Peyer's patch (tissue), 4 donors: ENCODE measurements at places on chromosomes 7 and 10. TPM values are rescaled to one million over a fixed set of nuclear protein-coding genes. Genes with fewer than 3 reads are reported as not detected.

DNA sequence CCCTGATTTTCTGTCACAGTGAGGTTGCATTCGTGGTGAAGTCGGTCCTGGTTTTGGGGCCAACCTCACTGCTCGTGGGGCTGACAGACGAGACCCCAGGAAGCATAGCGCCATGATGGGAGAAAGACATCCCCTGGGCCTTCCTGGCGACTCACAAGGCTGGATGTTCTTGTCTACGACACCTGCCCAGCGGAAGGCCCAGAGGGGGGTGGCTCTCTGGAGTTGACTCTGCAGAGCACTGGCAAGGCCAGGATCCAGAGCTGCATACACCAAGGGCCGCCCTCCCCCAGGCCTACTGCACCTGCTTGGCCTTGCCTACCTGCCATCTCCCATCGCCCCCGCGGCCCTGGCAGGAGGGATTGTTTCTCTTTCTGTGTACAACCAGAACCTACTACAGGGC, 608.9 kb downstream of the PTPRN2 start:
- peak; percentile 26 for DNase-seq

DNA sequence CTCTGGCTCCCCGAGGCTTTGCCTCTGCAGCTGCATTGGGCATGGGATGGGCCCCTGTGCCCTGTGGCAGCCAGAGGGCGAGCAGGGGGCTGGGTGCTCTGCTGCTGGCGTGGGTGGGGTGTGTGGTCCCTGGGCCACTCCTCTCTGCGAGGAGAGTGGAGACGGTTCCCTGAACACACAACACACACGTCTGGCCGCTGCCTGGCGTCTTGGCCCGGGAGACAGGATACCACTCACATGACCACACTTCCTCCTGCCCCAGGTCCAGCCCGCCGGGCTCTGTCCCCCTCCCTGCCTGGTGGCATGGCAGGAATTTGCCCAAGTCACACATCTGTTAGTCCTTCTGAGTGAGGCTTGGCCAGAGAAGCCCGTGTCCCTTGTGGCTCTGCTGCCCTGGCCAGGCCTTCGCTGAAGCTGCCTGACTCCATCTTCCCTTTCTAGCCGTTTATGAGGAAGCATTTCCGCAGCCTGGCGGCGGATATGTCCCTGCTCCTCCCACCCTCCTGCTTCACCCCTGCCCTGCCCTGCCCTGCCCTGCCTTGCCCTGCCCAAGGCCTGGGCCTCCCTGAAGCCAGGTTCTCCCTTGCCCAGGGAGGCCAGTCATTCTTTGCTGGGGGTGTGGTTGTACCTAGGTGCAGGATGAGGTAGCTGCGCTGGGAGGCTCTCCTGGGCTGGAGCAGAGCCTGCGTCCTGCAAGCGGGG, 3.0 kb downstream of the BRI3 start:
- peak; percentile 91 for DNase-seq

Gene TMEM72
- not detected for total RNA-seq

- DNase-seq, result no peak
Measured at GRCh38 chr7:39934132-39934531, 15.9 kb upstream of the CDK13 start.

Gene MSS51
- 3.3 TPM for total RNA-seq

Gene TLX1
- 3.2 TPM for total RNA-seq

GRCh38 chr10:52029628-52030027, 284.5 kb upstream of the DKK1 start:
- DNase-seq, result no peak

DNA sequence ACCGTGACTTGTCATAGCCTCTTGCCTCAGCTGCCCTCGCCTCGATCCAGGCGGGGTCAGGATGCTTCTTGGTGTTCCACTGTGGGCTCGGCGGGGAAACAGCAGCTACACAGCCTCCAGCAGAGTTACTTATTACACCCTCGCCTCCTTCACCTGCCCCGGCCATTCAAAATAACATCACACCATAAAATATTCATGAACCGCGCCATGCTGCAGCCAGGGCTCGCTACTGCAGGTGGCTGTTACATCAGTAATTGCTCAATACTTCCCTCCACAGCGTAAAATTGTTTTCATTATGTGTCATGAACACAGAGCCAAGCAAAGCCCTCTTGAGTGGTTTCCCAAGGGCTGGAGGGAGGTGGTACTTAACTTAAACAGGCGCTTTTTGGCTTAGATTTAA, 241.5 kb upstream of the SP8 start:
- peak; percentile 38 for DNase-seq

DNA sequence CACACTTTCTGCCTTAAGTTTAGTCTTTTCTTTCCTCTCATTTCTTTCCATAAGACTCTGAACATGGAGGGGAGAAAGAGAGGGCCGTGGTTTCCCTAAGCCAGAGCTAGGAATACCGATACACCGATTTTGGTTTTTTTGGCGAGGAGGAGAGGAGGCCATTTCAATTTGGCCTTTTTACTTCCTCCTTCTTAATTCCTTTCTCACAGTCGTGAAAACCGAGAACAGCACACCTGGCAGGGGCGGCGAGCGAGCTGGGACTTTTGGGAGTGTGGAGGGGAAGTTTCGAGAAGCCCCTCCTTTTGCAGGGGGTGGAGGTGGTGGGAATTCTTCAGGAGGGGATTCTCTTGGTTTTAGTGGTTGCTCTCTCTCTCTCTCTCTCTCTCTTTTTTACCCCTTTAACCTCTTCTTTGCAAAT, 6.2 kb downstream of the GATA3 start:
- no peak for DNase-seq

DNA sequence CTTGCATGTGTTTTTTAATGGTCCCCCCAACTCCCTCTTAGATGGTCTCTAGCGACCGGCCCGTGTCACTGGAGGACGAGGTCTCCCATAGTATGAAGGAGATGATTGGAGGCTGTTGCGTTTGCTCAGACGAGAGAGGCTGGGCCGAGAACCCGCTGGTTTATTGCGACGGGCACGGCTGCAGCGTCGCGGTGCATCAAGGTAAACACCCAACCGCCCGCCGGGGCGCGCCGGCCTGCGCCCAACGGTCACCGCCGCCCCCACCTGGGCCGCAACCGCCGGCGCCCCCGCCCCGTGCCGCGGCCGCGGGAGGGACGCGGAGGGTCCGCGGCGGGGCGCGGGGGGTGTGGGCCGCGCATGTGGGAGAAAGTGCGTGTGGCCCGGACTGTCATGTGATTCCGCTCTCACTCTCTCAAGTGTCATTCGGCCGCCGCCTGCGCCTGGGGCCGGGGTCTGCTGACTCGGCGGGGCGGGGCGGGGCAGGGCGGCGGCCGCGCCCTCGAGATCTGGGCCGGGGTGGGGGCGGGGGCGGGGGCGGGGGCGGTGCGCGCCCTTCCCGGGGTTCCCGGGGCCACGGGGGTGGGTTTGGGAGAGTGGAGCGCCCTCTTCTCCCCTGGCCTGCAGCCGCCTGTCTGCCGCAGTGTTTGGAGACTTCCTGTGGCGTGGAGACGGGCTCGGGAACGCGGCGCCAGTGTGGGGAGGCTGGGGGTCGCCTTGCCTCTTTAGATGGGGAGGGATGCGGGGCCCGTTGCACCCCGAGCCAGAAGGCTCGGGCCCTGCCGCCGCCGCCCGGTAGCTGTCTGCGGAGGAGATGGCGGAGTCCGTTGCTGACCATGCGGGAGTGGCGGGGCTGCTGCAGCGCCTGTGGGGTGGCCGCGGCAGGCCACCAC, 817 bp downstream of the MLLT10 start:
- peak; percentile 56 for DNase-seq

- DNase-seq, result no peak
Measured at GRCh38 chr10:91127341-91128082, 93.0 kb upstream of the PCGF5 start.

Gene TUBAL3
- 95.4 TPM for total RNA-seq

- DNase-seq, result no peak
Measured at GRCh38 chr7:72183835-72184234, 228.3 kb downstream of the CALN1 start.

Gene LOXL4
- not detected for total RNA-seq

DNA sequence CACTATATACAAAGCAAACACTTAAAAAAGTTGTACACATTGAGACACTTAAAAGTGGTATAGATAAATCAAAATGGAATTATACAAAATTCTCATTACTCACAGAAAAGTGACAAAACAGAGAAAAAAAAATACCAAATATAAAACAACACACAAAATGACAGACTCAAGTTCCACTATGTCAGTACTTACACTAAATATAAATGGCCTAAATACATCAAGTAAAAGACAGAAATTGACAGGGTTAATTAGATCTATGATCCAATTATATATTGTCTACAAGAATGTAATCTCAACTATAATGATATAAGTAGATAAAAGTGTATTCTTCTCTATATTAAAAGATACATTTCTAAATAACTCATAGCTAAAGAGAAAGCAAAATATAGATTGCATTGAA, 401.6 kb upstream of the PFKP start:
- DNase-seq, result no peak

Gene LEP
- 0.27 TPM for total RNA-seq

DNA sequence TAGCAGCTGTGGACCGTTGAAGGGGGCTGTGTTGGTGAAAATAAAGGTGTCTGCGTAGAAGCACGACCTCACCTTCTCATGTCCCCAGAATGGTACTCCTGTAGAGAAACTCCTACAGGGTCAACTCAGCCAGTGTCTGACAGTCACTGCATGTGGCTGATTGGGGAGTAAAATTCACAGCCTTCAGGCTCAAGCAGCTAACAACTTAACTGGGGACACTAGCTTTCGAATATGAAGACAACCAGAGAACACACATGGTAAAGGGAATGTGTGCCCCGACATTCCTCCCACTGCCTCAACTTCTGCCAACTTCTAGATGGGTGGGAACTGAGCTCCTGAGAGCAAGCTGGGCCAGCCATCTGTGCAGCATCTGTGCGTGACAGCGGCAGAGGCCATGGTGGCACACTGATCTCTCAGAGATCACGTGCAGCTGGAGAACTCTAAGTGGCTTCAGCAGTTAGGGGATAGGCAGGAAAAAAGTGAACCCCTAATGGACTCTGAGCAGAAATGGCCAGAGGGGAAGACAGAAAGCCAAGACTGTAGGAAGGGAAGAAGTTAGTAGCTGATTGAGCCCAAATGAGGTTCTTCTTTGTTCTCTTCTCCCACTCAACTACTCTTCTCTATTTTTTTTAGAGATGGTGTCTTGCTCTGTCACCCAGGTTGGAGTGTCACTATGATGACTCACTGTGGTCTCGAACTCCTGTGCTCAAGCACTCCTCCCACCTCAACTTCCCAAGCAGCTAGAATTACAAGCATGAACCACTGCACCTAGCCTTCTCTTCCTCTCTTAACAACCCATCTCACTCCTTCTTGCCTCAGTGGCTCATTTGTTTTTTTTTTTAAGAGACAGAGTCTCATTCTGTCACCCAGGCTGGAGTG, 280.8 kb downstream of the ZEB1 start:
- DNase-seq, result no peak

Gene FAM24B
- 4.0 TPM for total RNA-seq

GRCh38 chr10:72248468-72249151, 25.1 kb upstream of the DDIT4 start:
- DNase-seq, result peak; percentile 96

DNA sequence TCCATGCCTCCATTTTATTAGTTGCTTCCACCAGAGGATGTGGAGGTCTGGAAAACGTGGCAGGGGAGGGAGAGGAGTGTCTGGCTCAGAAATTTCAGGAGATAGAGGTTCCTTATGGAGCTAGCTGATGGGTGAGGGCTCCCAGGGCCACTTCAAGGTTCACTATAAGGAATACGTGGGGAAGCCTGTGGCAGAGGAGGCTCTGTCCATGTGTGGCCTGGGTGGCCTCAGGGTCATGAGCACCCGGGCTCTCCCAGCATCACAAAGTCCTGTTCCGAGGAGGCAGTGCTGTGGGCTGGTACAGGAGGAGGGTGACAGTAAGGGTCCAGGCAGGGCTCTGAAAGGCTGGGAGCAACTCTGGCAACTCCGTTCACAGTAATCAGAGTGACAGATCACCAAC, 24.6 kb downstream of the ARHGAP22 start:
- no peak for DNase-seq

Gene PDGFA
- total RNA-seq, result 5.8 TPM

DNA sequence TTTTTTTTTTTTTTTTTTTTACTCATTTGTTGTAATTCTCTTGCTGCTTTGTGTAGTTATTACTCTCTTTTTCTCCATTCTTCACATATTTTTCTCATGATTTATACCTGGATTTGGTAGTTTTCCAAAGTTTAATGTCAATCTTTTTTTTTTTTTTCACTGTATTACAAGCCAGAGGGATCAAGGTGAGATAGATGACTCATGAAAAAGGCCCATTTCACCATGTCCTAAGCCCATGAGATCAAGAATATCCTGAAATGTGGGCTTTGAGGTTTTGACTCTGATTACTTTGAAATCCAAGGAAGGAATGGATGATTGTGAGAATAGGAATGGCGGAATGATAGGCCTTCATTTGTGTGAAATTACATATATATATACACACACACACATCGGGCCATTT, 31.1 kb downstream of the TAX1BP1 start:
- no peak for DNase-seq

- no peak for DNase-seq
Measured at GRCh38 chr7:123665157-123665556, 9.5 kb downstream of the LMOD2 start.

GRCh38 chr10:110355922-110356627, 51.4 kb upstream of the SMNDC1 start:
- DNase-seq, result peak; percentile 73

GRCh38 chr10:67606572-67606971, 89.4 kb downstream of the CTNNA3 start:
- DNase-seq, result no peak

Gene LRRC4
- total RNA-seq, result 2.1 TPM

Gene HMX3
- total RNA-seq, result 3.4 TPM

Gene CRYGN
- not detected for total RNA-seq

DNA sequence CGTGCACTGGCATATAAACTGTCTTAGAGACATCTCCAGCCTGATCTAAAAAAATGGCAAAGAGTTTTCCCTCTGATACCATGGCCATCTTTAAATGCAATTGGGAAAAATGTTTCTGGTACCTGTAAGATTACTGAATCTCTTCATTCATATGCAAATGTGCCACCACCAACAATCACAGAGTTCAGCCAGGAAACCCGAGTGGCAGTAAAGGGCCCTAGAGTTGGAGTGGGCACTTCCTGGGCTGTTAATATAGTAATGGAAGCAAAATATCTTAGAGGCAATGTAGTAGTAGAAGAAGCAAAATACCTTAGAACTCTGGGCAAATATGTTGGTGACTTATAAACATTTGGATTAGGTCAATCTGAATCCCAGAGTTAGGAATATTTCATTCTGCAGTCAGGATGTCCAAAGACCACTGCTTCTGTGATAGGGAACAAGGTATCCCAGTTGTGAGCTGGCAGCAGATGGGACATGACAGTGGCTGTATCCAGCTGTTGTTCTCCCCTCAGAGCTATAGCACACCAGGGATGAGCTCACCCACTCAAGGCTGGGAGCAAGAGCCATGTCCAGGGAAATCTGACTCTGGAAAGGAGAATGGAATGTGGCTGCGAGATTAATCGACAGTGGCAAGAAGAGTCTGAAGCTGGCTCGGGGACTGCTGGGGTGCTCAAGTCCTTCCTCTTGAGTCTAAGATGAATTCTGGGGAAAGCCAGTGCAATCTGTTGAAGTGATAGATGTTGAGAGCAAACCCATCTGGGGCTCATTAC, 332.1 kb downstream of the PHTF2 start:
- DNase-seq, result no peak

Gene LGI1
- total RNA-seq, result 1.9 TPM

Gene LIMK1
- 3.7 TPM for total RNA-seq

Gene BMPR1A
- 31.6 TPM for total RNA-seq

GRCh38 chr7:127250312-127251035, 2.3 kb downstream of the GRM8 start:
- no peak for DNase-seq

GRCh38 chr7:105926131-105926530, 36.9 kb upstream of the CDHR3 start:
- no peak for DNase-seq

GRCh38 chr10:61135276-61135721, 191.3 kb upstream of the RHOBTB1 start:
- no peak for DNase-seq

GRCh38 chr7:154437234-154437633, 385.0 kb downstream of the DPP6 start:
- no peak for DNase-seq
